ENCODE measurements at places on chromosomes 7 and 10.

DNA sequence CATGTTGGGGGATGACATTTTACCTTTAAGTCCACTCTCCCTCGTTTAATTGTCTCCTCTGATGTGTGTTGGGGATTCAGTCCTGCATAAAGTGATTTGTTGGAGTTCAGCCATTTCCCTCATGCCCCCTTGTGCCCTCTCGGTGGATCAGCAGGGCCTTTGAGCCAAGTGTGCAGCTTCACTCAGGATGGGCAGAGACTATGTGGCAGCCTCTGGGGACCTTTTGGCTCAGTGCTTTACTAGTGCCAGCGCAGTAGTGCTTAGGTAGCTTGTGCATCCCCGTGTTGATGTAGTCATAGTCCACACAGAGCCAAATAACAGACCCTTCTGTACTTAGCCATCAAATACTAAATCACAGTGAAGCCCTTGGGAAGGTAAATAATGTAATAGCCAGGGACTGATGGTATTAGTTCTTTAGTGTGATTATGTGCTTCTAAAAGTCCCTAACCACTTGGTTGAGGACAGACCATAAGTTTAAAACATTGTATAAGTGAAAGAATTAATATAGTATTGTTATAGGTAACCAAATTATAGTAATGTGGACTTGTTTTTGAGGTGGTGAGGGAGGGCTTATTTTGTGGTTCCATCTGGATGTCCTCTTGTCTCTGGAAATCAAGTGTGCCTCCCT is 11.4 kb downstream of the BUB3 start:
- no peak for DNase-seq

- DNase-seq = no peak
Measured at GRCh38 chr10:132162021-132162531, 24.7 kb upstream of the DPYSL4 start.

DNA sequence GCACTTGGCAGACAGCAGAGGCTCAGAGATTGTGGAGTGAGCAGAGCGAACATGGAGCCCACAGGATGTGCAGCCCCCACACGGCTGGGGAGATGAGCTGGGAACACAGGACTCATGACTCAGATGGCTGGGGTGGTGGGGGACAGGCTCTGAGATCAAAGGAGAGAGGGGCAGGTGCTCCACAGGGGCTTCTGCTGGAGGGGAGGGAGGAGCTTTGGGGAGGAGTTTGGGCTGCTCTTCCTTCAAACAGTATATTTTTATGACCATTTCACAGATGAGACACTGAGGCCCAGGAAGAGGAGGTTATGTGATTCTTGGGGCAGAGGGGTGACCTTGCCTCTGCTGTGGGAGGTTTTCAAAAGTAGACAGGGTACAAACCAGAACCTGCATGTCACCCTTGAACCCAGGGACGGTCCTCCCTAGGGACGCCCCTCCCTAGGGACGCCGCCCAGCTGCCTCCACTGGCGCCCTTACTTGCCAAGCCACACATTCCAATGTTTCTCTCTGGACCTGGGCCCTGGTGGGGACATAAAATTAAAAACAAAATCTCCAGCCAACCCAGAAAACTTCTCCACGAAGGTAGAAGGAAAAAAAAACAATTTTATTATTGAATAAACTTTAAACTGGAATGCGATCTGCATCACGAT is 981 bp upstream of the CRYGN start:
- no peak for DNase-seq

GRCh38 chr7:105675934-105676371 is 94.7 kb upstream of the EFCAB10 start:
- peak; percentile 23 for DNase-seq

DNA sequence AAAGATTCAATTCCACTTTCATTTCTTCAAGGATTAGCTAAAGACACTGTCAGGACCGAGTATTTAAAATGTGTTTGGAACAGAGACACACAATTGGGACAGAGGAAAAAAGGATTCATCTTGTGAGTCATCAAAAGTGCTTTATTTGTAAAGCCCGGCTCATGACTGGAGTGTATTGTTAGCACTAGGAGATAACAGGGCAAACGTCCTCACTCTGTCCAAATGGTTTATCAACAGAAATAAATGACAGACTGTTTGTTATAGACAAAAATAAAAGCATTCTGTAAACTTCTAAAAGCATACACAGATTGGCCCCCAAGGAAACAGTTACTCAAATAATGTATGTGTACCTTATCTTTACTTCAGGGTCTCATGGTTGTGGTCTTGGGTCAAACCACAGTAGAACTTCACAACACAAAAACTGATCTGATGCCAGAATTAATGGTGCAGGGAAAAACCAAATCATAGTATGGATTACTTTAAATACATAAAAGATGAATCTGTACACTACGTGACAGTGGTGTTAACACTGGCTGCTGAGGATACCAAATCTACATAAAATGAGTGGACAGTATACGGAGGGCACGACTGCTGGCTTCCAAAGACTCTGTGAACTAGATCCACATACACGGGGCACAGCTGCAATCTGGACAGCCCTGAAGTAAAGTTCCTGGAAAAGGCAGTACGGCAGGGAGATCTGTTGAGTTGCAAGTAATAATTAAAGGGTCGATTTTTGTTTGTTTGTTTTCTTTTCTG is 179.4 kb downstream of the PIP4K2A start:
- DNase-seq = no peak

GRCh38 chr10:29517352-29517923 is 117.3 kb downstream of the SVIL start:
- DNase-seq = no peak

GRCh38 chr10:114642729-114643128 is 15.3 kb downstream of the ABLIM1 start:
- no peak for DNase-seq

DNA sequence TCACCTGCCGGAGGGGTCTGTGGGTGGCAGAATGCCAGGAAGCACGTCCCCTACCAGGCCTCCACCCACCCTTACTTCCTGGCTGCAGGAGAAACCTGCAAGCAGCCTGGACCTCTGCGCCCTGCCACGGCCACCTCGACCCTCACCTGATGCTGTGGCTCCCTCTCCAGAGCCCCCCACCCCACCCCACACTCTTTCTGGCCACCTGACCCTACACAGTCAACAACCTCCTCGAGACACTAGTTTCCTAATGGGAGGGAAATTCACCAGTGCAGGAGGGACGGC is 91.3 kb downstream of the PRKAG2 start:
- no peak for DNase-seq

GRCh38 chr10:27192284-27192683 is 37.1 kb downstream of the MASTL start:
- DNase-seq = no peak

GRCh38 chr10:87734987-87735827 is 75.5 kb downstream of the PAPSS2 start:
- DNase-seq = no peak

- no peak for DNase-seq
Measured at GRCh38 chr7:120658516-120658915, 199.4 kb downstream of the TSPAN12 start.

DNA sequence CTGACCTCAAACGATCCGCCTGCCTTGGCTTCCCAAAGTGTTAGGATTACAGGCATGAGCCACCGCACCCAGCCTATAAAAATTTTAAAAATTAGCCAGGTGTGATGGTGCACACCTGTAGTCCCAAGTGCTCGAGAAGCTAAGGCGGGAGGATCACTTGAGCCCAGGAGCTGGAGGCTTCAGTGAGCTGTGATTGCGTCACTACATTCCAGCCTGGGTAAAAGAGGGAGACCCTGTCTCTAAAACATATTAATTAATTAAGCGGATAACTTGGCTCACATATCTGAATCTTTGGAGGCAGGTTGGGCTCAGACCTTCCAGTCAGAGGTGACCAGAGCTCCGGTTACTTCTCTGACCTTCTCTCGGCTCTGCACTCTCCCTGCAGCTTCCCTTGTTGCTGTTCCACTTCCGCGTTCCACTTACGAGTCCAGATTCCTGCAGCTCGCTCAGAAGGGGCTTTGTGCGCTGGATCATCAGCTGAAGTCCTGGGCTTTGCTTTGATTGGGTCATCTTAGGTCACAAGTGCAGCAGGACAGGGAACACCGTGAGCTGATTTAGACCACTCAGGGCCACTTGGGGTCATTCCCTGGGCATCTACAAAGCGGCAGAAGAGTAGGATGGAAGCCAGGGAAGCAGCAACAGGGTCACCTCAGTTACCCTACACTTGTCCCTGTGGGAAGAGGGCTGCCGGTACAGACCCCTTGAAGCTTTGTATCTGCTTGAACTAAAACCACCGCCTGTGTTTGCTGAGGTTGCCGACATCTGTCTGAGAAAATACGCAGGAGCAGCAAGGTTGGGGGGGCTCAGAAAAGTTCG is 2.0 kb upstream of the ARPC1B start:
- no peak for DNase-seq

- no peak for DNase-seq
Measured at GRCh38 chr10:104396581-104396980, 42.9 kb downstream of the CFAP58 start.

- DNase-seq = no peak
Measured at GRCh38 chr10:50033481-50033880, 34.3 kb upstream of the WASHC2A start.

DNA sequence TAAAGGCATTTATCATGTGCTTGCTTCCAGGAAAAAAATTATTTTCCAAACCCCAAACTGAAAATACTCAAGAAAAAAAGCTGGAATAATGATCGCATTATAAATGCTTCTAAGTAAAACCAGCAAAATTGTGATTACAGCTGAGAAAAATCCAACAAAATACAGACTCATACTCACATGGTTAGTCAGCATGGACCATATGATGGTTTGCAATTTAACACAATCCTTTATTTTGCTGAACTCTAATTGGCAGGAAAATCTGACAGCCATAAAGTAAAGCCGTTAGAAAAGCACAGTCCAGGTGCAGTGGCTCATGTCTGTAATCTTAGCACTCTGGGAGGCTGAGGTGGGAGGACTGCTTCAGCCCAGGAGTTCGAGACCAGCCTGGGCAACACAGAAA is 59.6 kb downstream of the BRI3 start:
- no peak for DNase-seq

GRCh38 chr10:7428673-7429350 is 18.0 kb upstream of the SFMBT2 start:
- DNase-seq = no peak

GRCh38 chr7:110813986-110814385 is 276.9 kb upstream of the LRRN3 start:
- no peak for DNase-seq

- DNase-seq = peak; percentile 65
Measured at GRCh38 chr7:128409596-128410450, at the start of gene IMPDH1. Gene IMPDH1 (minus strand): TSS chr7:128409982. CDS start chr7:128409901, 81 bp downstream.

- no peak for DNase-seq
Measured at GRCh38 chr10:21330628-21331020, 194.9 kb downstream of the SKIDA1 start.

GRCh38 chr7:128759242-128759641 is 16.4 kb downstream of the OPN1SW start:
- DNase-seq = no peak

DNA sequence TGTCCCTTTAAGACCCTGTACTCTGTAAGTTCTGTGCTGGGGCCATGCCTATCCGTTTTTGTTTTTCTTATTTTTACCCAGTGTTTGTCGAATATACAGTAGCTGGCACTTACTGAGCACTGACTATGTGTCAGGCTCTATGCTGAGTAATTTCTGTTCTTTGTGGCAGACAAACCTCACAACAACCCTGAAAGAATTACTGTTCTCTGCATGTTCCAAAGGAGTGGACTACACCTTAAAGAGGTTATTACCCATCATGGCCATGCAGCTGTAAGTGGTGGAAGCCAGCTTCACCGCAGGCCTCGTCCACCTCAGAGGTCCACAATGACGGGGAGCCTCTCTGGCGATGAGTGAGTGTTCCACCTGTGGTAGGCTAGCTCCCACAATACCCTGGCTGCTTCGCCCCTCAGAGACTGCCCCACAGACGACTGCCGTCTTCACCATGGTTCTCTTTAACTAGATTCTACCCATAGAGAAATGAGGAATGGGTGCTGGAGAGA is 30.1 kb upstream of the RBM20 start:
- no peak for DNase-seq

DNA sequence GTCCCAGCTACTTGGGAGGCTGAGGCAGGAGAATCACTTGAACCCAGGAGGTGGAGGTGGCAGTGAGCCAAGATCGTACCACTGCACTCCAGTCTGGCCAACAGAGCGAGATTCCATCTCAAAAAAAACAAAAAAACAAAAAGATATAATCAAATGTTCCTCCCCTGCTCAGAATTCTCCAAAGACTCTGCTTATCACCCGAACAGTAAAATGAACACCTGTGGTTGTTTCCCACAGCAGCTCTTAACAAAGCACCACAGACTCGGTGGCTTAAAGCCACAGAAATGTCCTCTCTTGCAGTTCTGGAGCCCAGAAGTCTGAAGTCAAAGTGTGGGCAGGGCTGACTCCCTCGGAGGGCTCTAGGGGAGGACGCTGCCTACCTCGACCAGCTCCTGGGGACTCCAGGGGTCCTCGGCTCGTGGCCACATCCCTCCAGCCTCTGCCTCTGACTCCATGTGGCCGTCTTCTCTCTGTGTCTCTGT is 4.1 kb upstream of the INTS1 start:
- no peak for DNase-seq

DNA sequence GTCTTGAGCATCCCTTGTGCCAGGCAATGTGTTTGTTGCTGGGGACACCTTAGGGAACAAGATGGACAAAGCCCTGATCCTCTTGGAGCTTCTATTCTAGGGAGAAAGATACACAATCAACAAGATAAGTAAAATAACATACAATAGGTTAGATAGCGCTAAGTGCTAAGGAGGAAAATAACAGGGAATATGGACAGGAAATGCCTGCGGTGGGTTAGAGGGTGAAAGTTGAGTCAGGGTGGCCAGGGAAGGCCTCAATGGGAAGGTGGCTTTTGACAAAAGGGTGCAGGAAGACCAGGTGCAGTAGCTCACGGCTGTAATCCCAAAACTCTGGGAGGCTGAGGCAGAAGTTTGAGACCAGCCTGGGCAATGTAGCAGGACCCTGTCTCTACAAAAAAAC is 38.3 kb upstream of the MYL10 start:
- DNase-seq = no peak

- DNase-seq = no peak
Measured at GRCh38 chr7:88191911-88192310, 27.9 kb downstream of the SRI start.

GRCh38 chr10:127852456-127852855 is 40.3 kb downstream of the CLRN3 start:
- DNase-seq = no peak

- no peak for DNase-seq
Measured at GRCh38 chr10:78960316-78960800, 108.4 kb upstream of the ZMIZ1 start.

DNA sequence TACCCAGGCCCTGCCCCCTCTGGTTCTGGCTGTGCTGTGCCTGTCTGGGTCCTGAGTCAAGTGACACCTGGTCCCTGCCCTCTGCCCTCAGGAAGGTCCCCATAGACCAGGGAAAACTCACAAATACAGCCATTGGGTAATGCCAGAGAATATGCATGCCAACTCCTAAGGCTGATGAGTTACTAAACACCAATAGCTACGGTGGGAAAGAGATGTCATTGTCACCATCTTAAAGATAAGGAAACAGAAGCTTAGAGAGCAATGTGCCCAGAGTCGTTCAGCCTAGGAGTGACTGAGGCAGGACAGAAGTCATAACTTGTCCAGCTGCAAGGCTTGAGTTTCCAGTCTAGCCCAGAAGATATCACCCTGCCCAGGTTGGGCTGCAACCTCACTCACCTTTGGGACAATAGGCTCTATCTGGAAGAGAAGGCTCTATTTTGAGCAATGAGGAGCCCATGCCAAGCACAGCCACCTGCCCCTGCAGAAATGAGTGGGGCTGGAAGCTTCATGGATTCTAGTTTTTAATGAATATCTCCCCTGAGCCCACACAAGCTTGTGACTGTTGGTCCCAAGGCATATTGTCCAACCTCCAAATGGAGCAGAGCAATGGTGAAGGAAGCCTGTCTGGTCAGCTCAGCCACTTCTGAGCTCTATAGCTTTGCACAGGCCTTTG is 42.6 kb downstream of the ZNF273 start:
- no peak for DNase-seq

GRCh38 chr7:909358-910329 is 33.3 kb downstream of the GET4 start:
- DNase-seq = no peak

Measured in stimulated activated CD4-positive, alpha-beta T cell treated with anti-CD3 and anti-CD28 coated beads, Interleukin-1b, Interleukin-23, amount 100 ng/mL, for 1 hour (primary cell).